ENCODE measurements at places on chromosomes 7 and 10. TPM values are rescaled to one million over a fixed set of nuclear protein-coding genes. Genes with fewer than 3 reads are reported as not detected.

Gene PLCE1
- total RNA-seq = 0.04 TPM

Gene VWA2
- not detected for total RNA-seq

Gene FANK1
- total RNA-seq = not detected

Gene ANKRD1
- 19.4 TPM for total RNA-seq

Gene ZPBP
- total RNA-seq = not detected

DNA sequence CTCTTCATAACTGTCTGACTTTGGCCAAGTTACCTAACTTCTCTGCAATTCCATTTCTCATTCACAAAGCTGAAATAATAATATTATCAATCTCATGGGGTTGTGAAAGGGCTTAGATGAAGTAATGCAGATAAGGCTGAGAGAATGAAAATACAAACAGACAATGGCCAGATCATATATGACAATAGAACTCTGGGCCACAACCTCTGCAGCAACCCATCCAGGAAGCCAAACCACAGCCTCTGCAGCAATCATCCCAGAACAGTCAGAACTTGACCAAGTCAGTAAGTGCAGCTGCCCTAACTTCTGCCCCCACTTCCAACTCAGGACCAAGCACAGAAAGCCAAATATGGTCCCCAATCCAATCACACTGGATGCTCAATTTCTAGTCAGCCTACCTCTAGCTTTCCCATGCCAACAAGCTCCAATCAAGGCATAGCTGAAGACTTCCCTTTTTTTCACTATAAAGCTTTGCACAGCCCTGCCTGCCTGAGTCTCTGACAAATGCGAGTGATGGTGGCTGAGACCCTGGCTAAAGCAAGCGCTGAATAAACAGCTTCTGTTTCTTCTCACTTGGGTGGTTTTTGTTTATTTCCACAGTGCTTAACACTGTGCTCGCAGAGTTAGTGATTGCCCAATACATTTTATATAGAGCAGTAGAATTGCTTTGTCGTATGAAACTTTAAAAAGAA is 34.8 kb upstream of the TNPO3 start:
- no peak overlapping the region for H3K27ac ChIP-seq
- H3K36me3 ChIP-seq = no peaks in the 10 kb centered on the region
- H3K4me1 ChIP-seq = peaks cover 15% of the 10 kb centered on the region
- H3K27me3 ChIP-seq = no peaks in the 10 kb centered on the region
- no peak for DNase-seq
- no peak overlapping the region for H3K4me3 ChIP-seq

GRCh38 chr10:79070606-79071395 is 2.0 kb downstream of the ZMIZ1 start:
- no peaks in the 10 kb centered on the region for H3K27me3 ChIP-seq
- peak; percentile 90 for DNase-seq
- peak overlapping the region; percentile 91 for H3K27ac ChIP-seq
- H3K4me3 ChIP-seq = peak overlapping the region; percentile 93

DNA sequence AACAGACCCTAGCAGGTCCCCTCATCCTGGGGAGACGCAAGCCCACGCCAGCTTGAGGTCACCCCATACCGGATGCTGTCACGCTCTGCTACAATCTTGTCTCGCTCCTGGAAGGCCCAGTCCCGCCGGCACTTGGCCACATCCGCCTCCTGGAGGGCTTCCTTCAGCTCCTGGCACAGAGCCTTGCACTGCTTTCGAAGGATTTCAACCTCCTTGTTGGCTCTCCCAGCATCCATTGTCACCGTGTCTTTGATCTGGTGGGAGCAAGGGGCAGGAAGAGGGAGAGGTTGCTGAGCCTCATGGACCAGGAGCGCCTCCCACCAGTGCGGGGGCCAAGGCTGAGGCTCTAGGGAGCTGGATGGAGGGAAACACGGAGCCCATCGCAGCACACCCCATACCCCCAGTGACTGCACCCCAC is 90.9 kb downstream of the DLG5 start:
- no peak overlapping the region for H3K4me3 ChIP-seq
- peaks cover 37% of the 10 kb centered on the region for H3K36me3 ChIP-seq
- H3K27ac ChIP-seq = no peak overlapping the region
- H3K27me3 ChIP-seq = no peaks in the 10 kb centered on the region
- H3K4me1 ChIP-seq = no peaks in the 10 kb centered on the region

DNA sequence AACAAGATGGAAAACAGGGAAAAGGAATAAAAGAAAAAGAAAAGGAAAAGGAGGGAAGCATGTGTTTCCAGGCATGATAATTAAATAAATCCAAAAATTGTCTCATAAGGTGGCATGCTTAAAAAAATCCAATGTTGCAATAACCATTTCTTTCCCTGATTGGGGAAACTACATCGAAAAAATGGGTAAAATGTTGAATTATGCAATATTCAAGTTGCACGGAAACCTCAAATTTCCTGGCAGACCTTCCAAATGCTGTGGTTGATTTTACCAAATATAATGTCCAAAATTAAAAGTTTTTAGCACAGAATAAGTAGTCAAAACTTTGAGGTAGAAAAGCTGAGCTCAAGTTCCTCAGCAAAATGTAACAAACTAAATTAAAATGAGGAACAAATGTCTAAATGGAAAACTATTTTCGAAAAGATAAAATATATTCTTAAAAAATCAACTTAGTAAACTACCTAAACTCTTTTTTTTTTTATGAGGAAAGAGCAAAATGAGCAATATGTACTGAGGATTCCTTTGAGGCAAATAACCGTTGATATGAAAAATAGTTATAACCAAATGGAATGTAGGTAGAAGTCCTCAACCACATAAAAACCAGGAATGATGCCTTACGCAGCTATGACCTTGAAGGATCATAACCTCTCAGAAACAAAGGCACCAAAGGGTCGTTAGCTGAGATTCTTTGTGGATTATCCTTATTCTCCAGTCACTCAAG is 52.6 kb downstream of the MACC1 start:
- no peak overlapping the region for H3K27ac ChIP-seq
- H3K4me3 ChIP-seq = no peak overlapping the region
- no peak for DNase-seq
- H3K27me3 ChIP-seq = no peaks in the 10 kb centered on the region

GRCh38 chr10:8045726-8046494 is 8.6 kb upstream of the GATA3 start:
- peaks cover 33% of the 10 kb centered on the region for H3K4me1 ChIP-seq
- no peak overlapping the region for H3K4me3 ChIP-seq
- DNase-seq = no peak
- H3K27me3 ChIP-seq = peaks cover 90% of the 10 kb centered on the region

- no peaks in the 10 kb centered on the region for H3K36me3 ChIP-seq
- no peak overlapping the region for H3K4me3 ChIP-seq
- no peaks in the 10 kb centered on the region for H3K27me3 ChIP-seq
These were observed 1128.7 kb downstream of the CNTNAP2 start for GRCh38 chr7:147245274-147245673.

DNA sequence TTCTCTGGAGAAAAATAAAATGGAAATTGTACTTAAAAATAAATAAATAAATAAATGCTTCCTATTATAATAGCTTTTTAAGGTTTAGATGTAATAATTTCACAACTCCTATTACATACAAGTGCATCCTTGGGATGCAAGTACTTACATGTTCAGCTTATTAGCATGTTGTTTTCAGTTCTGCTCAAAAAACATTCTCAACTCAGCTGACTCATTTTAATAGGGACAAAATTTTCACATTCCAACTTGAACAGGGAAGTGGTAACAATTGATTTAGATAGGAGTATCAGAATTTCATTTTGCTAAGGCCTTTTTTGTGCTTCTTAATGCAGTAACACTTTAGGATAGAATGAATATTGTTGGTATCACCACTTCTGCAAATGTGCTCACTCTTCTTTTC is 16.7 kb upstream of the PAPSS2 start:
- H3K4me1 ChIP-seq = peaks cover 19% of the 10 kb centered on the region
- H3K4me3 ChIP-seq = no peak overlapping the region
- no peaks in the 10 kb centered on the region for H3K27me3 ChIP-seq

All from HepG2 (cell line).